ENCODE measurements at places on chromosomes 5 and 9. TPM values are rescaled to one million over a fixed set of nuclear protein-coding genes. Genes with fewer than 3 reads are reported as not detected.

GRCh38 chr5:66538126-66538525, 58.1 kb upstream of the MAST4 start:
- DNase-seq: no peak

GRCh38 chr5:1325191-1325741, 19.6 kb downstream of the CLPTM1L start:
- DNase-seq: no peak

- peak; percentile 30 for DNase-seq
These were observed 92.3 kb downstream of the LMX1B start for GRCh38 chr9:126705767-126706697.

DNA sequence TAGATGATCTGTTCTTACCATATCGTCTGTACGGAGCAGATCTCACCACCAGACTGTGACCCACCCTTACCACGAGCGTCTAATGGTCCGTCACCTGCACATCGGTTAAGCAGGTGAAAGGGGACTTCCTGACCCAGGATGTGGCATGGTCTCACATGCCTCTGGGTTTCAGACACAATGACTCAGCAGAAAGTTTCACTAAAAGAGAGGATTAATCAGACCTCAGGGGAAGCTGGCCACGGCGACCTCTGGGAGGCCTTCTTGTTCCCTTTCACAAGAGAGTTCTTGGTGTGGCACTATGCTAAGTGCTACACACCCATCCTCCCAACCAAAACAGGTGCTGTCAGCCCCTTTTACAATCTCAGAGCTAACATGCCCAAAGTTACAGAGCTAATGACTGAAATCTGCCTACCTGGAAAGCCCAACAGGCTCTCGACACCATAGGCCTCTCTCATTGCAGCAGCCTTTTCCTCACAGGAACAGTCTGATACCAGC, 41.6 kb downstream of the ADAMTS12 start:
- DNase-seq: peak; percentile 97

DNA sequence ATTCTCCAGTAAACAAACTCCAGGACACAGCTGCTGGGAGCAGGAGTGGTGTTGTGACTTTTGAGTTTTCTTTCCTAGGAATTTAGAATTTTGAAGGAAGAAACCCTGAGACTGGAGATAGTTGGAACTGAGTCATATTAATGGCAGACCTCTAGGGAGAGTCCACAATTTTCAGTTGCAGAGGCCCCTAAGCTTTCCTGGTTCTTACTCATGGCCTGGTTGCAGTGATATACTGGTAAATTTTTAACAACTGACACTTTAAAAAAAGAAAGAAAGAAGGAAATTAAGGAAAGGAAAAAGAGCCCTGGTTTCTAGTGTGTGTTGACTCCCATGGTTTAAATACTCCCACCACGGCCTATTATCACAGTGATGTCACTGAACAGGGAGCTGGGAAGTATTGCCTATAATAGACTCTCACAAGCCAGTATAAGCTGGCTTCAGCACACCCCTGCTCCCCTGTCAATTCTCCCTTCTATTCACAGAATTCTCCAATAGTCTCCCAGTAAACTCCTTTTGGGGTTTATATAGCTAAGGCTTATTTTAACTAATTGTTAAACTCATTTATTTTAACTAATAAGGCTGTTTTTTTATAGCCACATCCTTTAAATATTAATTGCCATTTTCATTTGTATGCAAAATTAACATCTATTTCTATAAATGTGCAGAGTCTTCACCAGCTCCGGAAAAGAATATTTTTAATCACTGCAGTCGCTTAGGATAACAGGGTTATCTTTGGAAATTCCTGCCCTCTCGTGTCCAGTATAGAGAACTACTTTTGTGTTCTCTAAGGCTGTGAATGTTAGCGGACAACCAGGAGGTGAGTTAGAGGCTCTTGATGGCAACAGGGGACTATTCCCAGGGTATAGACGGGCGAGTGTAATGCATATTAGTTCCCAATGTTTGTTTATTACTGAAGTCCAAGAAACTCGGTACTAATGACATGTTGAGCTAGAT, 59.7 kb downstream of the GGTA1 start:
- peak; percentile 26 for DNase-seq

DNA sequence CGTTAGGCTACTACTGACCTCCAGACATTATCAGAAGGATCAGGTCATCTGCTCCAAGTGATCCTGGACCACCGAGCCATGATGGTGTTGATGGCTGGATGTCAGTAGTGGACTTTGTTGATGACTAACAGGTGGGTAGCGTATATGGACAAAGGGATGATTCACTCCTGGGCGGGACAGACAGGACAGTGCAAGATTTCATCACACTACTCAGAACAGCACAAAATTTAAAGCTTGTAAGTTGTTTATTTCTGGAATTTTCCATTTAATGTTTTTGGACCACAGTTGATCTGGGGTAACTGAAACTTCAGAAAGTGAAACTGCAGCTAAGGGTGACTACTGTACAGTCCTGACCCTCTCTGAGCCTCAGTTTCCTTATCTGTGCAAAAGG, 12.7 kb downstream of the PDGFRB start:
- DNase-seq: peak; percentile 88

GRCh38 chr9:78746010-78746409, 449.1 kb downstream of the PSAT1 start:
- no peak for DNase-seq

- DNase-seq: no peak
These were observed 68.9 kb downstream of the RASEF start for GRCh38 chr9:82993856-82994605.

Gene UBQLN1
- 133 TPM for total RNA-seq

Gene NIM1K
- 0.02 TPM for total RNA-seq

Gene SUSD1
- total RNA-seq: 1.2 TPM

Gene TRPM6
- total RNA-seq: not detected

Gene SHISAL2B
- not detected for total RNA-seq

Gene KIF24
- 8.3 TPM for total RNA-seq
